HFF-Myc (cell line): ENCODE measurements at places on chromosomes 12 and 14.

DNA sequence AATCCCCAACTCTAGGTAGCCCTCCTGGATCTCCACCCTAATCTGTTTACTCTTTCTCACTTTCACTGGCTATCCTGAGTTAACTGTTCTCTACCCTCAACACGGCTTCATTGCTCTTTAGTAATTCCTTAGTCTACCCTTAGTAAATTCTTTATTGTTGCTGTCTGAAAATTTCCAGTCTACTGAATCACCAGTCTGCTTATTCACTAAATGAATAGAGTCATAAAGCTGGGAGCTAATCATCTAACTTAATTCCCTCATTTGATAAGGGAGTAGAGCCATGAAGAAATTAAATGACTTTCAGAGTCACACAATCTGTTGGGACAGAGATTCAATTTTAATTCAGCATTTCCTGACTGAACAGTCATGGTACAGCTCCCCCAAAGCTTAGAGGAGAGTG lies 36.5 kb downstream of the YEATS4 start:
- no peak for DNase-seq

GRCh38 chr14:62468946-62469345 lies 576.3 kb downstream of the KCNH5 start:
- DNase-seq: no peak

GRCh38 chr12:100170313-100170858 lies 27.7 kb upstream of the BLTP3B start:
- DNase-seq: no peak

GRCh38 chr14:103104654-103105452 lies 10.3 kb downstream of the EXOC3L4 start:
- no peak for DNase-seq

- no peak for DNase-seq
Measured at GRCh38 chr12:4119157-4119761, 154.3 kb upstream of the CCND2 start.

DNA sequence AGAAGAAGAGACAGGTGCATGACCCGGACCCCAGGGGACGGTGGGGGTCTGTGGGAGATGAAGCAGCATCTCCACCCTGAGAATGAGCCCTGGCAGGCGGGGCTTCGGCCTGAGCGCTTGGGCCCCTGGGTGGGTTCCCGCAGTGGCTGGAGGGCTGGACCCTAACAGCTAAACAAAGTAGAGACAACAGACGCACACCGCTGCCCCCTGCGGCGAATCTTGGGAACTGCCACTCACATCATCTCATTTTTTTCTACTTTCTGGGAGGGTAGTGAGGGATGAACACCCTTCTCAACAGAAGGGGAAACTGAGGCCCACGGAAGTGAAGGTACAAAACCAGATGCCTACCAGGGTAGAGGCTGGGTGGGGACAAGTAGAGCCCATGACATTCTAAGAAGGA lies 104.7 kb downstream of the RFLNA start:
- DNase-seq: no peak
